ENCODE measurements at places on chromosomes 1 and 21.

DNA sequence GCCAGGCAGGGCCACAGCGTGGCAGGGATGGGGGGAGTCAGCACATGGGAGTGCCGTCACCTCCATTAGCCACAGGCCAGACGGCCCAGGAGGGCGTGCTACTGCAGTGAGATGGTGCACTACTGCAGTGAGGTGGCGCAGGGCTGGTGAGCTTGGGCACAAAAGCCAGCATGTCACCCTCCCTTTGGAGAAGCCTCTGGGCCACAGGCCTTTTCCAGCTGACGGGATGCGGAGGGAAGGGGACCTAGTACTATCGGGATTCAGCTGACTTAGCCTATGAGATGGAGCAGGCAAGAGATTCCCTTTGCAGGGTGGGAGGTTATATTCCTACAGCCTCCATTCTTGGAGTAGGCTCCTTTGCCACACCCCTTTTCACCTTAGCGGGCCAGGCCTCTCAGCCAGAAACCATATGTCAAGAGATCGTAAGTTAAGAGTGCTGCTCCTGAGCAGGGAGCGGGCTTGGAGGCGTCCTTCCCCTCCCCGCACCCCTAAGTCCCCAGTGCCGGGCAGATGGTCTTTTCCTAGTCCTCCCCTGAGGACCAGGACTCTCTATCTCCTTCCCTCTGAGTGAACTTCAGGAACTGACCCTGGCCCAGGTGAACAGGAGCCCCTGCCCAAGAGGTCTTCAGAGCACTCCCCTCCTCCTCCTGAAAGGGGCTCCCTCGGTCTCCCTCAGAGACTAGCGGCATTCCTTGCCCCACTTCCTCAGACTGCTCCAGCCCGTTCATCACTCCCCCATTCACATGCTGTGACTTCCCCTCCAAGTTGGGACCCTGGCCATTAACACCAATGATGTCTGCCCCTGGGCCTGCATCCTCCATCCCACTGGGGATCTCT, 8.2 kb downstream of the NES start:
- no peak for DNase-seq

DNA sequence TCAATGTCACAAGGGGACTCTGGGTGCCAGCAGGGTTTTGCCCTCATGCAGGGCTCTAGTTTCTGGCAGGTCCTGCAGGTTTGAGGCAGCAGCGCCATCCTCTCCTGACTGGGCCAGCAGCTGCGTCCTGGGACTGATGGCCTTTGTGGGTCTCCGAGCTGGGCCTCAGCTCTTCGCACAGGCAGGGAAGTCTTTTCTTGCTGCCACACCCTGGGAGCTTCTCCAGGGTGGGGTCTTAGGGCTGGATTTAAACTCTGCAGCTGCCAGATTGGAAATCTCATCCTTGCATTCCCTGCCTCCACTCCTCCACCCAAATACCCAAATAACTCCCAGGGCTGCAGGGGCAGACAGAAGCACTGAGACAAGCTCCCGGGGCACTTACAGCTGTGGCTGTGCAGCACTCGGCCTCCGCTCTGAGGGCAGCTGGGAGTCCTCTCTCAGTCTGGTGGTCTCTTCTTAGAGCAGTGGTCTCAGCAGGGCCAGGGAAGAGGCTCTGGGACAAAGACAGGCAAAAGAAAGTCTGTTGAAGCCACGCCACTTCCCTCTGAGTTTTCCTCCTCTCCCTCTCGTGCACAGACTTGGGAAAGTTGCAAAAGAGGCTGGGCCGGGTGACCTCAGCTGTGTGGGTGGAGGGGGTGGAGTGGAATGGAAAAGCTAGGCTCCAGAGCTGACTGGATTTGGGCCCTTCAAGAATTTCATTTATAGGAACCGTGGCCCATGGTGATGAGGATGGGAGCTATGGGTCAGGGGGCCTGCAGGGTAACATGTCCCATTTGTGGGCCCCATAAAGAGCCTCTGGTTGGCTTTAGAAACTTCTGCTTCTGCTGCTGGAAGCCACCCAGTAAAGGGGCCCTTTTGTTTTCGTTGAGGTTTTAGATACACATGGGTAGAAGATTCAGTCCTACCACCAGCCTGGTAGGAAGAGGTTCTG, at the start of gene RAB7B:
Gene RAB7B, minus strand, starts transcription at position 525 of the 931 bp plus-strand sequence. CDS start 9,260 bp downstream, outside the sequence.
- DNase-seq: no peak

DNA sequence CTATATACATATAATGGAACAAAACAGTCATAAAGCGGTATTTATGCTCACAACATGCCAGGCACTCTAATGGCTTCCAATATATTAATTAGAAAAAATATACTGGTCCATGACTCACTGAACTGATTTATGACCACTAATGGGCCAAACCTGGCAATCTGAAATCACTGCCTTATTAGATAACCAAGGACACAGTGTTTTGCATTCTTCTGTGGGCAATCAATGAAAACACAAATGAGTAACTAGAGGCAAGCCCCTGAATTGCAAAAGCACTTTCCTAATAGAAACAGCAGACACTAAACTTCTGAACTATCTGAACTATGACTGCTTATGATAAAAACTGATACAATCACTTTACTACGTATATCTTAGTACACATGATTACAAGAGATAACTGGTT, 3.5 kb downstream of the GCLM start:
- no peak for DNase-seq

DNA sequence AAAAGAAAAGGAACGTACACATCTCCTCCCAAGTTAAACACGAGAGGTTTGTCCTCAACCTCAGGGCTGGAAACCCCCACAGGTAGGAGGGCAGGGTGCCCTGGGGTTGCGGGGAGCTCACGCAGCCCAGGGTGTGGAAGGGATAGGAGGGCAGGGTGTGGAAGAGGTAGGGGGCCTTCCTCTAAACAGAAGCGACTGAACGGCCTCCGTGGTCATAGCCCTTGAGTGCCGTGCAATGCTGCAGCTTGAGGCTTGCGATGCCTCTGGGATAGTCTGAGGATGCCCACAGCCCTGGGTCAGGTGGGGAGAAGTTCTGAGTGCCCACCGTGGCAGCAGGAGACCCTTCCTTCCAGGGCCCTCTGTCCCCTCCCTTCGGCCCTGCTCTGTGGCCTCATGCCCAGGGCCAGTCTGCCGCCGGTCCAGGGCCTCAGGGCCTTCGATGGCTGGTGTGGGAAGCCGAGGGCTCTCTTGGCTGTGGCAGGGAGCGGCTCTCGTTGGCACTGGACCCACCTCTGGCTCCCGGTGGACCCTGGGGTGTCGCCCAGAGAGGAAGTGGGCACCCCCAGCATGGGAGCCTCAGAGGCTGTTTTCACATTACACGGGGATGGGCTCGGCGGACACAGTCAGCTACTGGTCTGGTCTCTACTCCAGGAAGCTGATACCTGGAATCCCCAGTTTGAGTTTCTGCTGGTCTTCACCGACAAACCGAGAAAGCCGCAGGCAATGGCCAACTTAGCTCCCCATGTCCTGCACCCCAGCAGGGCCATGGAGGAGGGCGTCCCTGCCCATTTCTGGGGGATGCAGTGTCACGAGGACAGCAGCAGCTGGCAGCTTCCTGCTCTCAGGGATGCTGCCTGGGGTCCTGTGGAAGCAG, 6.4 kb upstream of the CDK11B start:
- DNase-seq: no peak

- no peak for DNase-seq
Measured at GRCh38 chr1:179366093-179366800, 476 bp downstream of the AXDND1 start.

- no peak for DNase-seq
Measured at GRCh38 chr1:52925571-52926005, 1.5 kb upstream of the SCP2 start.

DNA sequence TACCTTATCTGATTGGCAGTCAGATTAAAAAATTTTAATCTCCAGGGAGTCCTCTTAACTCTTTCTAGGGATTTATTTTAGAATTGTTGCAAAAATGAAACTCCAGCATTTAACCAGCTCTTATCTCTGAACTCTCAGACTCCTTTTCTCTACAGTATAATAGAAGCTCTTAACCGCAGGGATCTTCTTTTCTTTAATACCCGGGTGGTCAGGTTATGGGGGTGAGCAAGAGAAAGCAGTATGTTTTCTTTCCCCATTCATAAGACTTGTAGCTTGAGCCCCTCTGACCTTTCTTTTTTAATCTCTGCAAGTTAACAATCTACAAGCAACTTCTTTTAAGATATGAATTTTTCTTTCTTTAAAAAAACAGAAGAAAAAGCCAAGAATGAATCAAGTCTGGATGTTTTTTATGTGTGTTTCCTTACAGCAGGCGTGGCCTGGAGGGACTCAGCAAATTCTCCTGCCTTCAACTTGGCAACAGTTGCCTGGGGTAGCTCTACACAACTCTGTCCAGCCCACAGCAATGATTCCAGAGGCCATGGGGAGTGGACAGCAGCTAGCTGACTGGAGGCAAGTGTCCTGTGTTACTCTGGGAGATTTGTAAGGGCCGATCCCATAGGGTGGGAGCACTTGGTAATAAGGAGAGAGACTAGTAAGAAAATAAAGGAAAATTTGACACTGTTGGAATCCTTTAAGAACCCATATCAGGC, 13.4 kb upstream of the OLFML3 start:
- no peak for DNase-seq

GRCh38 chr1:155396874-155397476, 76.3 kb downstream of the RUSC1 start:
- DNase-seq: no peak

DNA sequence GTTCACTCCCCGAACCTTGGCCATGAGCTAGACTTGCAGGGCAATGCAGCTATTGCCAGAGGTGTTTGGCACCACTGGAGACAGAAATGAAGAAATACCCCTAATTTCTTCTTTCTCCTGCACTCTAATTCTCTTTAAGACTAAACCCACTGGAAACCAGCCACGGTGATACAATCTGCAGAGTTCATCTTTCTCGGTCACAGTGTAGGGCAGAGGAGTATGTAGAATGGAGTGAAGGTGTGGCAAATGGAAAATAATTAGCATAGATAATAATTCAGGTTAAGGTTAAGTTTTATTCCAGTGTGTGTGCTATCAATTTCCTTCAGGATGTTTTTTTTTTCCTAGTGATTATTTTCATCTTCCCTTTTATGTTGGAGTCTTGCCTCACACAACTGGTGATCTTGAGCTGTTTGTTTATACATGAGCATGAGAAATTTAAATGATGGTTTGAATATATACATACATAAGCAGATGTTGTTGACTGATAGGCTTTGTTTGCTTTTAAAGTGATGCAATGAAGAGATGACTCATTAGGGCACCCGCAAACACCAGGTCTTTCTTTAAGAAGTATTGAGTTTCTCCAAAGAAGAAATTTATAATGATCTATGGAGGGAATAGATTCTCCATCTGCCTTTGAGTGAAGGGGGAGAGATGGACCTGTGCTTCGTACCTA, 81.9 kb downstream of the SPATA17 start:
- no peak for DNase-seq

- no peak for DNase-seq
Measured at GRCh38 chr1:216323344-216323743, 99.9 kb downstream of the USH2A start.

DNA sequence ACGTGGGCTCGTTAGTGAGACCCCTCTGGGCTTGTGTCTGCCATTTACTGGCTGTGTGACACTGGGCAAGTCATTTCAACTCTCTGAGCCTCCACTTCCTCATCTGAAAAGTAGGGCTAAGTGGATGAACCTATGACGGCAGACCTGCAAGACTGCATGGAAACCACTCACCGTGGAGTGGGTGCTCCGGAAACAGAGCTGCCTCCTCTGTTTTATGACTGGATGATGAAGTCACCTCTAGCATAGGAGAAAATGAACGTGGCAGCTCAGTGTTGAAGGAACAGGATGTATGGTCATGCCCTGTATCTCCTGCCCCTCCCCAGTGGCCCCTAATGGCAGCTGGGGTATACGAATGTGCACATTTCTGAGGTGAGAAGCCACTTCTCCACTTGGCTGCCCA, 40.5 kb downstream of the STPG1 start:
- no peak for DNase-seq

- DNase-seq: no peak
Measured at GRCh38 chr21:39321424-39321823, 8.0 kb upstream of the BRWD1 start.

DNA sequence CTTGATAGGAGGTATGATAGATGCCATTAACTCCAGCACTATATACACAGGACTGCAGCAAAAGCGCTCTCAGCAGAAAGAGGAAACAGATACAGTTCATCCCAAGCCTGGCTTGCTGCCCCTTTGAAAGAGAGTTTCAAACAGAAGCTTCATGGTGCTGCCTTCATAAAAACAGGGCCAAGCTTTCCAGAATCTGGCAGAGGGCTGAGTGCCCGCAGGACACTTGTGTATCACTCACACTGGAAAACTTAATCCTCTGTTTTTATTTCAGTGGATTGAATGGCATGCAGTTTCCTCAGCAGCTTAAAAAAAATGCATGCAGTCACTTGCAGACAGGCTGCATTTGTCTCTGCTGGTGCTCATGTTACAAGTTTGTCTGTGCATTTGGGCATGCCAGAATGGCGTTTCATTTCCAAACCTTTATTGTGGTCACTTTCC, 40.4 kb downstream of the KCNJ15 start:
- DNase-seq: no peak

- no peak for DNase-seq
Measured at GRCh38 chr1:6385488-6386191, 7.9 kb downstream of the ACOT7 start.

DNA sequence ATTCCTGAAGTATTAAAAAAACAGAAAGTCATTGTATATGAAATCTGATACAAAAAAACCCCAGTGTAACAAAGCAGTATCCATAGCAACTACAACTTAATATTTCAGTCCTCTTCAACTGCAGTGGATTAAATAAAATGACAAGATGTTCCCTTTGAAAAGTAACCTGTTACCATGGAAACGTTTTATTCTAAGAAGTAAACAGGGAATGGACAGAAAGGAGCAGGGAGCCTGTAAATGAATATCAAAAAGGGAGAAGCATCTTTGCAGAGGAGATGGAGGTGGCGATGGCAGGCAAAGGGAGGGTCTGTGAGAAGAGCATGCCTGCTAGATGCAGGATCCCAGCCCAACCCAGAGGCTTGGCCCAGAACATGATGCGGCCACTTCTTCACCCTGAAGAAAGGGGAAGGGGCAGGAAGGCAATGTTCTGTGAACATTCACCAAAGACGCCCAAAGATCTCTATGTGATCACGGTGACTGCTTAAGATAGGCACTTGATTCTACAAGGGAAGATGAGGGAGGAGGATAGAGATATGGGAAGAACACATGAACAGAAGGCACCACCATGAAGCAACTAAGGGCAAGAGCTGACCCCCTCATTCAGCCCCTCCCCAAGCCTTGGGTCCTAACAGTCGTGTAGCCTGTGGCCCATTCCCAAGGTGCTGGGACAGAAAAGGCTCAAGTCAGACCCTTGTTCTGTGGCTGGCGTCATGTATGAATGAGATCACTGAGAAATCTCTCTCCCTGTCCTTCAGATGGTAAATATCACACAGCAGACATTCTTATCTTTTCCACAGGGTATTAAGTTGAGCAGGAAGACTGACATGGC, 200.0 kb downstream of the SLC45A1 start:
- no peak for DNase-seq

DNA sequence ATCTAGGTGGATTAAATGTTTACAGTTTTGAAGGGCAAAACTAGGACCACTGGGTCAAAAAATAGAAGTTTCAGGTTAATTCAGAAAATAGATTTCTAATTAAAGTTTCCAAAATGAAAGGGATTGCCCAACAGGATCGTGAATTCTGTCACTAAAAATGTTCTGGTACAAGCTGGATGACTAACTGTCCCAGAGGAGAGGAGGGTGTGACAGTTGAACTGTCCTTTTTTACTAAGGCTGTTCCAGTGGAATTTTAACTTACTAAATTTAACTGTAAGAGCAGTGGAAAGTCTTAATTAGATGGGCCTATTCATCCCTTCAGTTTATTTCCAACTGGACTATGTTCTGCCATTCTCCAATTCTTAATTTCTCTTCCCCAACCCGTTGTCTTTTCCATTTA, 7.2 kb downstream of the SNX7 start:
- DNase-seq: no peak

GRCh38 chr1:66288048-66288447, 245.9 kb upstream of the SGIP1 start:
- DNase-seq: no peak

All from T-helper 2 cell treated with Interferon-gamma antibody and Interleukin-4, amounts not matched to agents 5 μg/mL and 100 μg/mL, for 36 hours (primary cell).